ENCODE measurements at places on chromosomes 2 and 18.

DNA sequence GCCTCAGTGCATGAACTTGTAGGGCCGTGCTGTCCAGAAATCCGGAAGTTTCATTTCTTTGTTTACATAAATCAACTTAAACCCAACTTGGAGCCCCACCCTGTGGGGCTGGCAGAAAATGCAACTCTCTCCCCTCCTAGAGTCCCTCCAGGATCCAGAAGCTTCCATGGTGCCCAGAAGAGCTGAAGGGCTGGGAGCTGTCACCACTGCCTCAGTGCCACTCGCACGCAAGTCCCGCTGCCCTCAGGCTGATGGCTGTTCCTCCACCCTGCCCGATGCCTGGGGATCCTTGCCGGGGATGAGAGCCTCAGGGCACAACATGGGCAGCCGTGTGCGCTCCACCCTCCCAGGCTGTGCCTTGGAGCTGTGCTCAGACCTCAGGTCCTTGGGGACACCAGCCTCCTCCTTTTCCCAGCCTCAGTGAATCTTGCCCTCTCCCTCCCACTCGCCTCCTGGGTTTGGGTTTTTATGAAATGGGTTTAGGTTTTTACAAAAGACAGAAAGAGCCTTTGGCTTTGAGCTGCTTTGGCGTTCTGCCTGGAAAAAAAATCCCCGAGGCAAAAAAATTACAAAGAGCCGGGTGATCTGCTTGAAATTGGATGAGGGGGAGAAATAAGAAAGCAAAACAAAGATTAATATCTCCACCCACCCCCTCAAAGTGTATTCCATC is 155.2 kb downstream of the TWIST2 start:
- DNase-seq, result no peak

GRCh38 chr18:46705521-46705920 is 48.5 kb upstream of the LOXHD1 start:
- no peak for DNase-seq

DNA sequence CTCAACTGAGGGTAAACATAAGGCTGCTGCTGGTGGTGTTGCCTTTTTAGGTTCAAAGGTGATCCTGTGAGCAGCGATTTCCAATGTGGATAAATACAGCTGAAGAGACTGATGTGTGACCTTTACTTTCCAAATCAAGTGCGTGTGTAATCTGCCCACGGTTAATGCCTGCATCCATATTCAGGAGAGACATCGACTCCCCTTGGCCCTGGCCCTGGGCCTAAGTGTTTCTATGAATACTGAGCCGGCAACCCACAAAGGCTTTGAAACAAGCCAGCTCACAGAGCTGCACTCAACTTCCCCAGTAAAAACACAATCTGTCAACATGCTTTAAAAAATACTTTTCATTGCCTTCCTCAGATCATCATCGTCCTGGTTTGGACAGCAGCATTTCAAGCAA is 1026.6 kb downstream of the TMEM182 start:
- no peak for DNase-seq

DNA sequence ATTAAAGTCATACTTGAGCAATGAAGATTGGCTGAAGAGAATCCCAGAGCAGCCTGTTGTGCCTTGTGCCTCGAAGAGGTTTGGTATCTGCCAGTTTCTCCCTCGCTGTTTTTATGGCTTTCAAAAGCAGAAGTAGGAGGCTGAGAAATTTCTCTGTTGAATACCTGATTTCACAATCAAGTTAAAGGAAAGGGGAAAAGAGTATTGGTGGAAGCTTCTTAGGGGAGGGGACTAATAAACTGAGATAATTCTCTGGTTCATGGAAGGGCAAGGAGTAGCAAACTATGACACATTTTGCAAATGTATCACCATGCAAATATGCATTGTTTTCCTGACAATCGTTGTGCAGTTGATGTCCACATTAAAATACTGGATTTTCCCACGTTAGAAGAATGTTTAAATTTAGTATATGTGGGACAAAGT is at the start of gene IL1B:
Gene IL1B, minus strand, starts transcription at position 85 of the 423 bp plus-strand sequence. CDS start 550 bp downstream, outside the sequence.
- no peak for DNase-seq

- DNase-seq, result no peak
Observed at GRCh38 chr2:236551471-236552211, 18.0 kb upstream of the ACKR3 start.

DNA sequence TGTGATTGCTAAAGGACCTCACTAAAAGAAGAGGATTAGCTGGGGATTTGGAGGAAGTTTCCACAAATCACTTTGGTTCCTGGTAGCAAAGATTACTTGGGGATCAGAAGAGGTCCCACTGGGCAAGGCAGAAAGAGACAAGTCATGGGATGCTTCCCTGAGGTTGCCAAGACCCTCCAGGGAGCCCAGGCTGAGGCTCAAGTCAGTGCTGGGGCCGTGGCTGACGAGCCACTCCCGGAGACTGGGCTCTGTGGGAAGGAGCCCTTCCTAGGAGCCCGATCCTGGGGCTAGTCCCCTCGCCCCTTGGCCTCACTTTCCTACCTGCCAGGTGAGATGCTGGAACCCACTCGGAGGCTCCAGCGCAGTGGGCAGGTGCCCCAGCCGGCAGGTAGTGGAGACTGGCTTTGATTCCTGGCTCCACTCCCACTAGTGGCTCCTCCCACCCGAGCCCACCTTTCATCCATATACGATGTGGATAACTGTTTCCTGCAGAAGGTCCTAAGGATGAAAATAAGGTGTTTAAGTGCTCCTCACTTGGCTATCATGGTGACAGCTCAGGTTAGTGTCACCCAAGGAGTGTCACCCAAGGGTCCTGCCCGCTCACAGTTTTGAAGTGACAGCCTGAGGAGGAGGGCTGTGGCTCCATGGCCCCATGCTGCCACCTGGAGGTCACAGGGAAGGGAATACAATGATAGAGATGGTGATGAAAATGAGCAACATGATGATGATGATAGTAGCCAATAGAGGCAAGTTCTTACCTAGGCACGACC is 100.5 kb downstream of the CAPN13 start:
- peak; percentile 52 for DNase-seq

DNA sequence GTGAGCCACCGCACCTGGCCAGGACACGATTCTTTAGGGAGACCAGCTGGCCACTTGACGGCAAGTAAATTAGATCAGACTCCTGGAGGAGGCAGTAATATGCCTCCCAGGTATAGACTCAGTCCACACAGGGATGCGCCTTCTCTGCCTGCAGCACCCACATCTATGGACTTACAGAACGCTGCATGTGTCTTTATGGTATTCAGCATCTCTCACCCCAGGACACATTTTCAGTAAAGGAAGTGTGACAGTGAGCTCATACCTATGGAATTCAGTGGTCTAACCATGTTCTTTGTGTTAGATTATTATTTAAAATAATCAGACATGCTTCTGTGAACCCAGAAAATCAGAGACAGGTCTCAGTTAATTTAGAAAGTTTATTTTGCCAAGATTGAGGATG is 5.9 kb upstream of the NARS1 start:
- no peak for DNase-seq

DNA sequence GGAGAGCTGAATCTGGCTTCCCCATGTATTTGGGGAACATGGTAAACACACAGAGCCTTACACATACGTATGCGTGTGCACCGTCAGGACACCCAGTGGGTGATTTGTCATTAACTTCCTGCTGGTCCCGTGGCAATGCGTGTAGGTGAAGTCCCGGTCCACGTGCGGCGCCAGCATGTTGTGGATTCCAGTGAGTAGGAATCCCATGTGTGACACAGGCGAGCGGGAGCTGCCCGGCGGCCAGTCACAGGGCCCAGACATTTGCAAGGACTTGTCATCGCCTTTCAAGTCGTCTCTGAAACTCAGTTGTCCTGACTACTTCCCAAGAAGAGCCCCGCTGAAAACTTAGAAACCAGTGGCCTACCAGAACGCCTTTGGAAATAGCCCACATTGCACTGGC is 102.0 kb downstream of the RNF144A start:
- no peak for DNase-seq

GRCh38 chr2:154161286-154161685 is 289.6 kb downstream of the GALNT13 start:
- no peak for DNase-seq

GRCh38 chr18:76499637-76500340 is 4.7 kb upstream of the ZNF516 start:
- no peak for DNase-seq
